ENCODE measurements at places on chromosomes 5 and 9.

DNA sequence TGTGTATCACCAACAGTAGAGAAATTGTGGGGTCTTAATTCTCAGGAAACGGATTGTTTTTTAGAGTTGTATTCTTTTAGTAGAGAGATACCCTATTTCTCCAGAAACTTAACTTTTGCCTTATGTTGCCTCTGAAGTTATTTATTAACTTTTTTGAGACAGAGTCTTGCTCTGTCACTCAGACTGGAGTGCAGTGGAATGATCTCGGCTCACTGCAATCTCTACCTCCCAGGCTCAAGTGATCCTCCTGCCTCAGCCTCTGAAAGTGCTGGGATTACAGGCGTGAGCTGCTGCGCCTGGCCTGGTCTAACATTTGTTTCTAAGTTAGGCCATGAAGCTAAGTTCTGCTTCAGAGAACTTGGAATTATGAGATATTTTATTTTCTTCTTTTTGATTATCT is 75.0 kb downstream of the CFAP95 start:
- DNase-seq: no peak

DNA sequence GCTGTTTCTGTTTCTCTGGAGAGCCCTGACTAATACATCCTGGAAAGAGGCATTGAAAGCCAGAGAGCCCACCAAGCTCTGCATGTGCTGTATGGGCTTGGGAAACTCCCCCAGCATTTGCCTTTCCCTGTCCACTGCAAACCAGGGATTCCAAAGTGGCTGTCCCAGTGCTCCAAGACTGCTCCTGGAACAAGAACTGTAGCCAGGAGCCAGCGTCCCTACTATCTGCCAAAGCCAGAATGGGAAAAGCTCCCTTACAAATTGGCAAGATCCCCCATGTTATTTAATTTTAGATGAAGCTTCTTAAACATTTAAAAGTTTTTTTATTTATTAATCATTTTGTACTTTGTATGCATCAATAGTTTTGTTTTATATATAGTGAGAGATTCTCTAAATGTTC is 263.2 kb downstream of the GABRB2 start:
- no peak for DNase-seq

- no peak for DNase-seq
Observed at GRCh38 chr5:151196556-151197290, 27.2 kb downstream of the CCDC69 start.

DNA sequence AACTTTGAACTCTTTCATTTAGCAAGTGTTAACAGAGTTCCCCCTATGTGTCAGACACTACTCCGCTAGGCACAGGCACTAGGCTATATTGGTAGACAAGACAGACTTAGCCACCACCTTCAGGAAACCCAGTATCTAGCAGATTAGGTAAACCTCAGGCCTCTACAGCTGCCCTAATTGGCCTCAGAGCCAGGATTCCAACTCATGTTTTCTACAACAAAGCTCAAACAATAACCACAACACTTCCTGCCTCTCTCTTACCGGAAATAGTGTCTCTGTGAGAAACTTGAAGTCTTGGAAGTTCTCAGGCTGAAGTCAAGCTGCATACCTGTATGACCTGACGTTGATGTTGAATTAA is 116.6 kb upstream of the SLC44A1 start:
- DNase-seq: no peak

GRCh38 chr5:36450229-36451014 is 148.7 kb upstream of the RANBP3L start:
- no peak for DNase-seq

DNA sequence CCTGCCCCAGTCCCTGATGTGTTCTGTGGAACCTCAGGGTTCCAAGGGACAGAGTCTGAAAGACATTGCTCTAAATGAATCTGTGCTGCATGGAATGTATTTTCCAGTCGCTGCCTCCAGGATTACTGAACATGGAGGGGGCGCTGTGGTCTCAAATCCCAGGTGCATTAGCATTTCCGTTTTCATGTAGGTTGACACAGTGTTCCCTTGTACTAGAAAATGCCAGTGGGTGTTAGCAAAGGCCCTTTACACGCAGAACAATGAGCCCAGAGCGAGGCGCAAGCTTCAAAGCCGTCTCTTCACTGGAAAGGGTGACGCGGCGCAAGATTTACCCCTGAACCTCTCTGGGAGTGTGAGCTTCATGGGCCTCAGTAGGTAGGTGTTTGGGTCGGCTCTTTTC is 308.3 kb downstream of the SLIT3 start:
- DNase-seq: peak; percentile 22

GRCh38 chr9:134640506-134641172 is 964 bp upstream of the COL5A1 start:
- no peak for DNase-seq

- no peak for DNase-seq
Observed at GRCh38 chr9:122954253-122954691, 13.5 kb downstream of the RABGAP1 start.

GRCh38 chr9:109101810-109102209 is 17.9 kb downstream of the TMEM245 start:
- peak; percentile 27 for DNase-seq

DNA sequence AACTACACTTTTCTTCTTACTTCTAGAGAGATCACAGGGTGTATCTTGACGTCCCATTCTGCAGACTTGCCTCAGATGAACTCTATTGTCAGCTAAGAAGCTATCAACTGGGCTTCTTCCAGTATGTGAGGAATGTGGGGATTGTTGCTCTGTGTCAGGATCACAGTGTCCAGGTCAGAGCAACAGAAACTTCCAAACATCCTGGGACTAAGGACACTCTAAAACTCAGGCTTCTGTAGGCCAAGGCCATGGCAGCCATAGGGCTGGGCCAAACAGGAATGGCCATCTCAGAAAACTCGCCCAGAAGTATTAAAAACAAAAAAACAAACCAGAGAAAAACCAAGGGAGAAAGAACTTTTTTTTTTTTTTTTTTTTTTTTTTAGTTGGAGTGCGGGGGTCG is 210.0 kb upstream of the CLINT1 start:
- DNase-seq: no peak

GRCh38 chr9:71984403-71984802 is 73.0 kb downstream of the C9orf85 start:
- DNase-seq: no peak

GRCh38 chr9:75669721-75670120 is 220.8 kb upstream of the PCSK5 start:
- no peak for DNase-seq

- DNase-seq: no peak
Observed at GRCh38 chr5:134091626-134092121, 22.8 kb upstream of the TCF7 start.

GRCh38 chr5:117411701-117412100 is 837.1 kb upstream of the SEMA6A start:
- DNase-seq: no peak

DNA sequence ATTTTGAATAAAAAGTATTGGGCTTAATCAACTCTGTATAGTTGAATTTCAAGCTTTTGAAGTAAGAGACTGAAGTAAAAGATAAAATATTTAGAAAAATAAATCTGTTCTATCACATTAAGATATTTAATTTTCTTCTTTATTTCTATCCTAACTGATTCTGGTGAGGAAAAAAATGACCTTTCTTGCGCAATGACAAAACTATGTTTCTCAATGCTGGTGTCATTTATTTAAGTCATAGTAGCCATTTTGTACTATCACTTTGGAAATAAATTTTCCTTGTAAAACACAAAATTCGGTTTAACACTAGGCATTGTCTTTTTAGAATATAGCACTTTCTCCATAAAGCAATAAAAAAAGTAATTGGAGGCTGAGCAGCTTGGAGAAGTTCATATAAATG is 728.0 kb downstream of the CDH9 start:
- no peak for DNase-seq

GRCh38 chr5:139282197-139282557 is 11.4 kb upstream of the MATR3 start:
- DNase-seq: no peak
